ENCODE measurements at places on chromosomes 2 and 18.

DNA sequence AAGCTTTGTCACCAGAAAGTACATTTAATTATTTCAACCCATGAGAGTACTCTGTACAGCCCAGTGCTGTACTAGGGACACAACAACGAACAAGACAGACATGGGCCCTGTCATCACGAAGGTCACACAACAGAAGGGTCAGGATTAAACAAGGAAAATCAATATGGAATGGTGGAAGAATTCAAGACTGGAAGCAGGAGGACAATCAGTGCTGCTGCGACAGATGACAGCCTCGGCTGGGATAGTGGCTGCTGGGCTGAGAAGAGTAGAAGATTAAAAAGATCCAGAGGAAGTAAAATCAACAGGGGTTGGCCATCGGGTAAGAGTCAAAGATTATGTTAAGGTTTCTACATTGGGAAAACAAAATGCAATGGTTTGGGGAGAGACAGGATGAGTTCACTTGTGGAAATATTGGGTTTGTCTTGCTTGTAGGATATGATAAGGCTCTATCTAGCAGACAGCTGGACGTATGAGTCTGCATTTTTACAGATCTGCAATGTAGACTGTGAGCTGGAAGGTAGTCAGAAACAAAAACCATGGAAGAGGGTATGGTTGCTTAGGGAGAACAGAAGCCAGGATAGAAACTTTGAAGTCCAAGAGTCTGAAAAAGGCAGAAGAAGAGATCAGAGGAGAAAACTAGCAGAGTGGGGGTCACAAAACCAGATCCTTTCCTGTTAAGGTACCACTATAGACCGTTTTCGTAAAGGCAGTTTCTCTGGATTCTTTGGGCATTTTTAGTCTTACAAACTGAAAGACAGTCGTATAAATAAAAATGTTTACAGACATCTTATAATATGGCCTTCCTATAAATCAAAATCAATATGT, 84.1 kb downstream of the PRELID3A start:
- DNase-seq = no peak

- DNase-seq = no peak
These were observed 6.8 kb upstream of the LAMA3 start for GRCh38 chr18:23682472-23682871.

DNA sequence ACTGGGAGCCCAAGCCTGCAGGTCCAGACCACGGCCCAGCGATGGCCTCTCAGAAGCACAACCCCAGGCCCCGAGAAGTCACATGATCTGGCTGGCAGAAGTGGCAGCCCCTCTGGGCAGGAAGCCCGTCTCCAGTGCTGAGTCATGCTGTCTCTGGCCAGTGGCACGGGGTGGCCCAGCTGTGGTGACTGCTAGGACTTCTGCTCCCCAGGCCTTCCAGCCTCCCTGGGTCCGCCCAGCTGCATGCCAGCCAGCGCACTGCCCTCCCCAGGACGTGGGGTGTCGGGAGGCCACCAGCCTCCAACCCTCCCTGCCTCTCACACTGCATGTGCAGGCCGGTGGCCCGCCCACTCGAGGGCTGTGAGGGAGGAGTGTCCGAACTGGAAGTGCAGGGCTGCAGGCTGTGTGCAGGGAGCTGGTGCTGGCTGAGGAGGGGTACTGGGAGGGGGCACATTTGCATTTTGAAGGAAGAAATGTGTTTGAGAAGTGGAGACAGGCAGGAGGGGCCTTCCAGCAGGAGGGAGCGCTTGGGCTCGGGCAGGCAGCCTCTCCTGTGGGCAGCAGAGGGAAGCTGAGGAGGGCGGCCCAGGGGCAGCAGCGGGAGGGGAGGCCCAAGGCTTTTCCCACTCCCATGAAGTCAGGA, 17.0 kb upstream of the HPCAL1 start:
- peak; percentile 96 for DNase-seq

DNA sequence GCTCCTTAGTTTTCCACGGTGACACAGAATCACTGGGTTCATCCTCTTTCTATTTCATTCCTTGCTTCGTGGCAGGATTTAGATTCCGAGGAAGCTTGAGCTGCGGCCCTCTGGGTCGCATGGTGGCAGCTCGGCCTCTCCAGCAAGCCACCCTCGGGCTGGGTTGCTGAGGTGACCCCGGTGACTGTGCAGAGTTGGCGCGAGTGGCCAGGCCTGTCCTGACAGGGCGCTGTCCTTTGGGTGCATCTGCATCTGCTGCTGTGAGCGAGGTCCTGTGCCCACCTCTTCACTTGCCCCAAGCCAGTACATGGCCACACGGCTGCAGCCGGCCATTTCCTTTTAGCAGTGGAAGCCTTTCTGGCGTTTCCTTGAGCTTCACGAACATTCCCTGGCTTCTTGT, 21.8 kb downstream of the PRELID3A start:
- DNase-seq = no peak

- no peak for DNase-seq
These were observed 136.4 kb downstream of the SCG2 start for GRCh38 chr2:223465793-223466192.
